Activated T-cell treated with anti-CD3 and anti-CD28 coated beads, Interleukin-2, amount 50 U/mL, for 4 hours (primary cell): ENCODE measurements at places on chromosomes 16 and 17.

DNA sequence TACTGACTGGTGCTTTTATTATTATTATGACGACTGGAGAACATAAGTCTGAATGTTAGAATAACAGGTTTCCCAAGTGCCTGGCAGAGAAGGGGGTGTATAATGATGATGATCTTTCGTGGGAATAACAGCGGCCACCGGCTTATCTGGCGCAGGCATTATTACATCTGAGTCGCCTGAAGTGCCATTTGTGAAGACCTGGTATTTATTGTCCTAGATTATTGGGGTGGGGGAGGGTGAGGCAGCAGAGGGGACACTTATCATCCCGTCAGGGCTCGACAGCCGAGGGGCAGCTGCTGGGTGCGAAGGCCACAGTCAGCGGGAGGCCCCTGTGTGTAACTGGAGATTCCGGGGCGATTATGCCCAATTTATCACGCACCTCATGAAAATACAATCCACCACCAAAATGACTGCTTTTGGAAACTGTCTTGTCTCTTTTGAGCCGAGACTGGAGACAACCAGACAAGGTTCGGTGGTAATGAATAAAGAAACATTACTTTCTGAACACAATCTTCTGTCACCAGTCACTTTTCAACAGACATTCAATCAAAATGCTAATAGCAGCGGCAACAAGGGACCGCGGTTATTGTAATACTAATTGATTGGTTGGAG is 199.3 kb downstream of the CCDC182 start:
- no peak for DNase-seq

GRCh38 chr16:799948-800833 is at the start of gene GNG13:
Gene GNG13 (minus strand): TSS chr16:800734. CDS start chr16:799077, 1,657 bp downstream.
- DNase-seq: no peak

DNA sequence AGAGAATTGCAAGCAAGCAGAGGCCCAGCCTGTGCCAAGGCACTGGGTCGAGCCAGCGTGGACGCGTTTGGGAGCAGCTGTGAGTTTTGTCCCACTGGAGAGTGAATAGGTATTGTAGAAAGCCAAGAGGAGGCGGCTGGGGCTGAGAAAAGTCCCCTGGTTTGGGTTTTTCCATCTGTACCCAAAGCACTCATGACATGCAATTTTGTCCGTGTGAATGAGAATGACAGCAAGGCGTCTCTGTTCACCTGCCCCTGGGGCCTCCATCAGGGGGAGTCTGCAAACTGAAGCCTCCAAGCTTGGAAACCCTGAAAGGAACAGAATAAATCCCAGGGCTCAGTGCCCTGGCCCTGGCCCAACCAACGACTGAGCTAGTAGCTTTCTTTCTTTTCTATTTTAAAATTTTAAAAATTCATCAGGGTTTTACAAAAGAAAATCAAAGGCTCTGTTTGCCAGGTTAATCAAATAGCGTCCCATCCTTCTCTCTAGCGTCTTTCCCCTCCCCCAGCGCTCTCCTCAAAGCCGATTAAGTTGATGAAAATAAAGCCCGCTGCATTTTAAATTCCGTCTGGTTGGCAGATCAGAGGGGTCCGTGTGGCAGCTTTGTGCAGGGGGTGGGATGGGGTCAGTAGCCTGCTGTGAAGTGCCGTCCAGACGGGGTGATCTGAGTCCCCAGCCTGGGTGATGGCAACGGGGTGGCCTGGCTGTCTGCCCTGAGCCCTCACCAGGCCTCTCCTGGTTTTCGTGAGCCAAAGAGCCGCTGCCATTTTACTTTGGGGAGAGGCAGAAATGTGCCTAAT is 171.0 kb downstream of the KATNIP start:
- no peak for DNase-seq

GRCh38 chr16:79623062-79623461 is 22.5 kb upstream of the MAF start:
- no peak for DNase-seq

DNA sequence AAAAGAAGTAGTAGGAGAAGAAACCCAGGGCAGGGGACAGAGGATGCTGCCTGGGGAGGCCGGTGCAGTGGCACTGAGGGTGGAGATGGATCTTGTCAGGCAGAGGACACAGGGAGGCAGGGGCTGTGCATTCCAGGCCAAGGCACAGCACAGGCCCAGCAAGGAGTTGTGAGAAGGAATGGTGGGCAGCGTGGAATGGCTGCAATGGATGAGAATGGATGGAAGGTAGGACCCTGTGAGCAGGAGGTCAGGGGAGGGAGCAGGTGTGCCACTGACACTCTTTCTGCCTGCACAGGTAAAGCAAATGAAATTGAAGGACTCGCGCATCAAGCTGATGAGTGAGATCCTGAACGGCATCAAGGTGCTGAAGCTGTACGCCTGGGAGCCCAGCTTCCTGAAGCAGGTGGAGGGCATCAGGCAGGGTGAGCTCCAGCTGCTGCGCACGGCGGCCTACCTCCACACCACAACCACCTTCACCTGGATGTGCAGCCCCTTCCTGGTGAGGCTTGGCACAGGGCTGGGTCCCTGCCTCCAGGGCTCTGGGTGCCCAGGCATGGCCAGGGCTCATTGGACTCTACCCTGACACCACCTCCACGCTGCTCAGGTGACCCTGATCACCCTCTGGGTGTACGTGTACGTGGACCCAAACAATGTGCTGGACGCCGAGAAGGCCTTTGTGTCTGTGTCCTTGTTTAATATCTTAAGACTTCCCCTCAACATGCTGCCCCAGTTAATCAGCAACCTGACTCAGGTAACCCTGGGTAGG is 32.8 kb downstream of the ABCC3 start:
- no peak for DNase-seq

- DNase-seq: no peak
Observed at GRCh38 chr17:2962729-2963128, 100.7 kb downstream of the OR1D5 start.

GRCh38 chr16:81593481-81593880 is 148.9 kb downstream of the CMIP start:
- no peak for DNase-seq

- no peak for DNase-seq
Observed at GRCh38 chr16:20023190-20023589, 50.5 kb downstream of the GPR139 start.

DNA sequence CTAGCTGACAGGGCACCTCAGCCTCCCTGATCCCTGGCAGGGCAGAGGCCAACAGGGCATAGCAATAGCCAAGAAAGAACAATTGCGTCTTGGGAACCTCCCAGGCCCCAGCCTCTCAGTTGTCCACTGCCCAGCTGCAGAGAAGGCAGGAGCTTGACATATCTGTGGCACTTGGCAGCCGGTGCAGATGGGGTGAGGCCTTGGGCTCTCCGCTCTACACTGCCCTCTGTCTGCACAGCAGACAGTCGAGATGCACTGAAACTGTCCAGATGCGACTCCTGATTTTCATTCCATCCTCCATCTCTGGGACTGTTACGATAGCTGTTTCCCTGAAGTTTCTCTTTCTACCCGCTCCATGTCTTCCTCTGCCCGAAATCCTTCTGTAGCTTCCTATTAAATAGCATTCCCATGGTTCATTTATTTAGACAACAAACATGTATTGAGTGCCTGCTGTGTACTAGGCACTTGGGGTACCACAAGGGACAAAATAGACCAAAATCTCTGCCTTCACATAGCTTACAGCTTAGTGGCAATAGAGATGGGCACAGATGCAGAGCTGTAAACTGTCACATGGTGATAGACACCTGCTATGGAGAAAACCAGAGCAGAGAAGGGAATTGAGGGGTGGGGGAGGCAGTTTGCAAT is 3.3 kb downstream of the POLR3E start:
- DNase-seq: peak; percentile 32

- no peak for DNase-seq
Observed at GRCh38 chr16:50797456-50797855, 55.6 kb downstream of the CYLD start.

- no peak for DNase-seq
Observed at GRCh38 chr16:73308771-73309170, 260.8 kb upstream of the ZFHX3 start.

DNA sequence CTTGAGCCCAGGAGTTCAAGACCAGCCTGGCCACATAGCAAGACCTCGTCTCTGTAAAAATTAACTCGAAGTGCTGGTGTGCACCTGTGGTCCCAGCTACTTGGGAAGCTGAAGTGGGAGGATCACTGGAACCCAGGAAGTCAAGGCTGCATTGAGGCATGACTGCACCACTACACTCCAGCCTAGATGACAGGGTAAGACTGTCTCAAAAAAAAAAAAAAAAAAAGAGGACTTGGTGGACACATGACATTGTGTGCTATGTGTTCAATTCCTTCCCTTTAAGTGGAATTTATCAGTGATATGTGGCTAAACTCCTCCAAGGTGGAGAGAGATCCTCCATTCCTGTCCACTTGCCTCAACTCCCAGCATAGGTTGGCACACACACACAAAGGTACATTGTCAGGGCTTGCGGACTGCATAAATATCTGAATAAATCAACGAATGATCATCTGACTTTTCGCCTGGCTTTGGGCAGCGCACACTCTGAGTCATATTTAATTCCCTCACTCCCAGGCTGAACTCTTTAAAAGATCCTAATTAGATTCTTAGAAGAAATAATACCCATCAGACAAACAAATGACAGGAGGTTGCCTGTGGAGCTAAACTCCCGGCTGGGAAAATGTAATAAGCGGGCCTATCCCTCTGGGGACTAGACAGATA is 25.0 kb upstream of the SYT17 start:
- DNase-seq: no peak

DNA sequence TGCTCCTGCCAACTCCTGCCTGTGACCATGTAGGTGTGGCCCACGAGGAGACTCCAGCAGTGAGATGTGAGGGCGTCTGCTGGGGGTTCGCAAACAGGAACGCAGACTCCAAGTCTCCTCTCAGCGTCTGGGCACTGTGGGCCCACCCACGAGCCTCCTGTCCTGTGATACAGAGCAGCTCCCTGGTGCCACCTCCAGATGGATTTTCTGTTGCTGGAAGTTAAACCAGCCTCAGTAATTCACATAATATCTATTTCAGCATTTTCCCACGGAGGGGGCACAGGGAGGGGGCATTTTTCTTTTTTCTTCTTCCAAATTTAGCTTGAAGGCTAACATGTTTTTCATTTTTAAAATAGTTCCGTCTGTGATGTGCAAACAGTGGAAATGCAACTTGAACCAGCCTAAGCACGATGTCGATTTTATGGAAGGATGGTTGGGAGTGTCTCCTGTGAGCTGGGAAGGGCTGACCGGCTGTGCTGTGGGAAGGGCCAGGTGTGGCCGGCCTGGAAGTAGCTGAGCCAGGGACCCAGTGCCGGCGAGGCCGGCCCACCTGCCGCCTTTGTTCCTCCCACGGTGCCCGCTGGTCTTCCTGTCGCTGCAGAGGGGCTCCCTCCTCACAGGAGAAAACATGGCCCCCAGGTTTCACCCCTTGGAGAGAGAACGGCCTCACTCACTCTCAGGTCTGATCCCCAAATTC is 3.9 kb upstream of the RAB40B start:
- no peak for DNase-seq

DNA sequence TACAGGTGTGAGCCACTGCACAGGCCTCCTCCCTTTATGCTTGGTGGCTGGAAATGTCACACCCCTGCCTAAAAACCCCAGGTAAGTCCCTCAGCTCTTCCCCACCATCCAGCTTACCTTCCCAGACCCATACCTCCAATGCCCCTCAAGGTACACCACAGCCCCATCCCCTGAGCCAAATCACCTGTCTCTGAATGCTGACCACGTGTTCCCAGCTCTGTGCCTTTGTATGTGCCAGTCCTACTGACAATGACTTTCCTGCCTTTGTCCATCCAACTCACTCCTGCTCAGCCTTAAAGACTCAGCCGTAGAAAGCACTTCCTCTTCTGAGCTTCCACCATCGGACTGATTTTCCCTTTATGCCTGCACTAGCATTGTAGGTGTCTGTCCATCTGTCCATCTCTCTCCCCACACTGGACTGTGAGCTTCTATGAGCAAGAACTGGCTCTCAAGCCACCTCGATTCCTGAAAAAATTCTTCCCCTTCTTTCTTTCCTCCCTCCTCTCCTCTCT is 30.7 kb upstream of the GOSR2 start:
- no peak for DNase-seq

- DNase-seq: no peak
Observed at GRCh38 chr17:65029605-65030336, 26.8 kb downstream of the GNA13 start.

GRCh38 chr17:58759522-58759921 is 3.9 kb downstream of the PPM1E start:
- no peak for DNase-seq

GRCh38 chr17:29972277-29972676 is 30.8 kb downstream of the EFCAB5 start:
- DNase-seq: no peak

GRCh38 chr16:31745900-31746299 is 127.7 kb upstream of the ZNF267 start:
- DNase-seq: no peak

GRCh38 chr16:22005746-22006145 is 2.2 kb upstream of the MOSMO start:
- no peak for DNase-seq

DNA sequence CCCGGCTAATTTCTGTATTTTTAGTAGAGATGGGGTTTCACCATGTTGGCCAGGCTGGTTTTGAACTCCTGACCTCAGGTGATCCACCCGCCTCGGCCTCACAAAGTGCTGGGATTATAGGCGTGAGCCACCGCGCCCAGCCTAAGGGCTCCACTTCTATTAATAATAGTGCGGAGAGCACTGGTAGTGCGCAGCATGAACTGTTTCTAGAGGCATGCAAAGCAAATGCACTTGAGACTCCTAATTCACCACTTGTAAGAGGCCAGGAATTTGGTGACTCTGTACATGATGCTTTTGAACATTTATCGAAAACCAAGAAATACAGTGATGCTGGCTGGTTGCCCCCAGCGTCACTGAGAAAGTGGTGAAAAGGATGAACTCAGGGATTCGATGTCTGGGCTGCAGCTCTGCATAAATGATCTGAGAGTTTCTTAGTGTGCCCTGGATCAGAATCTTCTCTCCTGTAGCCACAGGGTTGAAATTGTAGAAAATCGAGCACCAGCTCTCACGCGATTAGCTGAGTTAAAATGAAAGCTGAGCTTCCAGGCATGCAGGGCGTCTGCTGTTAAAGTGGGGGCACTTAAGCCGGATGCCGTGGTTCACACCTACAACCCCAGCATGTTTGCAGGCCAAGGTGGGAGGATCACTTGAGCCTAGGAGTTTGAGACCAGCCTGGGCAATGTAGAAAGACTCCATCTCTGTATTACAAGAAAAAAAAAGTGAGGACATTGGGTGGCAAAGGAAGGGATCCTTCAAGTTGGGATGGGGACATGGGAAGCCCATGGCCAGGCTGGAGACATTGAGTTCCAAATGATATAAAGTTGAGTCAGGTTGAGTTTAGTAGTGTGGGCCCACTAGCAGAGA is 4.8 kb downstream of the RNF213 start:
- DNase-seq: peak; percentile 53

- DNase-seq: no peak
Observed at GRCh38 chr17:30062372-30062771, 54.2 kb upstream of the NSRP1 start.
